Fibroblast of skin of left biceps (primary cell): ENCODE measurements at places on chromosomes 6 and 20.
A peak's percentile ranks its signal among the peaks of the same experiment; 100 is the strongest.

GRCh38 chr20:46991880-46992639 is 97.4 kb downstream of the EYA2 start:
- no peak for DNase-seq

GRCh38 chr6:84151669-84152068 is 75.8 kb downstream of the CEP162 start:
- no peak for DNase-seq

GRCh38 chr6:106963544-106963943 is 11.0 kb downstream of the CD24 start:
- DNase-seq = no peak

DNA sequence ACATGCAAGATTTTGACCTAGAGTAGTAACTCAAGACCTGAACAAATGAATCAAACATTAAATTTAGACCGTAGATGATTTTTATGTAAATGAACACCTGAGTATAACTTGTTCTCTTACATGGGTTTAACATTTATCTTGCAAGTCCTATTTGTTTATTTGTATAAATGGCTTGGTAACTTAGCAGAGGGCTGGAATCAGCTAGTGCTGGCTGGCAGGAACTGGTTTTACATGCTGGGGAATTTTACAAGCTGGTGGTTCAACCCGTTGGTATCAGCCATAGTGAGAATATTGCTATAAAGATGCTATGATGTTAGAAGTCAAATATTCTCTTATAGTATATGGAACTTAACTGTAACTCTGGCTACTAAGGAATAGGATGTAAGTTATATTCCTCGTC is 8.9 kb downstream of the SLC22A2 start:
- DNase-seq = no peak

- DNase-seq = no peak
These were observed 804 bp downstream of the ELOVL5 start for GRCh38 chr6:53347921-53348370.

DNA sequence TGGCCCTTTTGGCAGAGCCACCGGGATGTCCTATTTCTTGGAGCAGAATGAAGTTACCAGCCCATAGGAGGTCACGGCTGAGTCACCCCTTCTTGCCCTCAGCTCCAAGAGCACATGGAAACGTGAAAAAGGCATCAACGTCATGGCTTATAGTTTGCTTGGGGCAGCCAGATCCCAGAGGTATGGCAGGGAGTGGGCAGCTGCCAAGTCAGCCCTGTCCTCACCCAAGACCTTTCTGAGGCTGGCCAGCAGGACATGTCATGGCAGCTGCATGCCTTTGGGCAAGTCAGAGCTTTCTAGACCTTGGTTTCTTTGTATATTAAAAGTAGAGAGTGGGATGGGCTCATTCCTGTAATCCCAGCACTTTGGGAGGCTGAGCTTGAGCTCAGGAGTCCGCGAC is 8.2 kb upstream of the MDFI start:
- DNase-seq = no peak

GRCh38 chr20:36808317-36809257 is 35.0 kb upstream of the DSN1 start:
- DNase-seq = peak; percentile 6

- DNase-seq = no peak
These were observed 968 bp upstream of the MMP24 start for GRCh38 chr20:35225319-35226125.

- DNase-seq = no peak
These were observed 41.2 kb downstream of the SLC35D3 start for GRCh38 chr6:136963259-136963658.

DNA sequence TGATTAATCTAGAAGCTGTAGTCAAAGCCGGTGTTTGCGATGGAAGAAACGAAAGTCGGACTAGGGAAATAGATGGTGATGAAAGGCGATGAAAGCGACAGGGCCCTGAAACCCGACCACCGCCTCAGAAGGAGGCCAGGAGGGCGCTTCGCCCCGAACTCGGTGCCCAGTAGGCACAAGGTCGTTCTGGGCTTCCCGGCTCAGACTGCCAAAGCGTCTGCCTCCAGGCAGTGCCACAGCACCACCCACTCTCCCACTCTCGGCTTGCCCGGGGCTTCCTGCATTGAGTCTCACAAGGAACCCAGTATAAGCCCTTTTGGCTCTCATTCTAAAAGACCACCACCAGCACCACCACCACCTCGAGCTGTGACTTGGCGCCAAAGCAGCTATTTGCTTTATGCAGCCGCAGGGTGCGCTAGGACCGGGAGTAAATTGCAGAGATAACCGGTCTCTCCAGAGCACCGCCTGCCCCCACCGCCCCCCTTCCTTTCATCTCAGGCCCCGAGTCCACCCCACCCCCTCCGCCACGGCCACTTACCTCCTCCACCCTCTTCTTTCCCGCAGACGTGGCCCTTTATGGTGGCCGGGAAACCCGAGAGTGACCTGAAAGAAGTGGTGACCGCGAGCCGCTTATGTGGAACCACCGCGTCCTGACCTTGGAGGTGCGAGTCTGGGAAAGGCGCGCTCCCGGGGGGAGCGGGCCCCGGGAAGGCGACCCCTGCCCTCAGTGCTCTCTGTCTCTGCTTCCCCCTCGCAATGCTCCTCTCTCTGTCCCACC is 2.4 kb downstream of the TCF21 start:
- no peak for DNase-seq

DNA sequence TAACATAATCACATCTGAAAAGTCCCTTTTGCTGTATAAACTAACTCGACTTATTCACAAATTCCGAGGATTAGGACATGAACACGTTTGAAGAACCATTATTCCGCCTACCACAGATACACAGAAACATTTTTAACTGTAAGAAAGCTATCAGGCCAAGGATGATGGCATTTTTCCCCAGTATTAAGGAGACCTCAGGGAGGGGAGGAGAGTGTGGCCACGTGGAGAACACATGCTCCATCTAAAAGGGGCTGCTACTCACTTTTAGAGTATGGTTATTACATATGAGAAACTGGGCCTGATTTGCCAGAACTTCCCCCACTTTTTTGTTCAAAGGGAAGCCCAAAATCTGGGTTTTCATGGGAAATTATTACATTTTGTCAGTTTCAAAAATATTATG is 153.4 kb downstream of the EYA2 start:
- DNase-seq = no peak

DNA sequence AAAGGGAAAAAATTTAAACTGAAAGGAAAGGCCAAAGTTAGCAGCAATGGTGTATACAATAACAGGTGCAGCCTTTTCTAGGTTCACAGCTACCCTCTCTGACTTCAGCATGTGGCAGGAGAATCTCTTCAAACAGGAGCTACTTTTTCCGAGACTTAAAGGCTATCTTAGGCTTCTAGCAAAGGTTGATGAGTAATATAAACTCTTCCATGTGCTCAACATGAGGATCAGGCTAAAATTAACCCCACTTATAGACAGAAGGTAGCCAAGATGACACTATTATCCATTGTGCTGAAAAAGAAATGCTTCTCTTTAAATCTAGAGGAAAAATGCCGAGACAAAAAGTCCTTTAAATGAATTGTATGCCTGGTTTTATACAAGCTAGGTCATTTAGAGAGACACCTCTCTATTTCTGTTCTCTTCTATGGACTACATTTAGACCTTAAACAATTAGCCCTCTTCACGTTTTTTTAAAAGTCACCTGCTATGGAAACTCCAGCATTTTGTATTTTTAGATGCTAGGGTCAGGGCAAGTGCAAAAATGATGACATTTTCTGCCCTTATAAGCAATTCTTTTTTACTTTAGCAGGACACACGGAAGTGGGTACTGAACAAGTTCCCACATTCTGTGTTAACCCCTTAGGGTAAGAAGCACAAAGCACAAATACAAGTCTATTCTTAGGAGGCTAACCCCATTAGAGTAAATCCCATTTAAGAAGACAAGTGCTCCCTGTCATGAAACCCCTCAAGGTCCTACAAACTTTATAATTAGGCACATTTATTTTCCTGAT is 216.8 kb upstream of the CITED2 start:
- no peak for DNase-seq

GRCh38 chr6:2184700-2185455 is 60.5 kb downstream of the GMDS start:
- no peak for DNase-seq

- DNase-seq = no peak
These were observed 29.3 kb upstream of the IGF2R start for GRCh38 chr6:159939591-159940016.

DNA sequence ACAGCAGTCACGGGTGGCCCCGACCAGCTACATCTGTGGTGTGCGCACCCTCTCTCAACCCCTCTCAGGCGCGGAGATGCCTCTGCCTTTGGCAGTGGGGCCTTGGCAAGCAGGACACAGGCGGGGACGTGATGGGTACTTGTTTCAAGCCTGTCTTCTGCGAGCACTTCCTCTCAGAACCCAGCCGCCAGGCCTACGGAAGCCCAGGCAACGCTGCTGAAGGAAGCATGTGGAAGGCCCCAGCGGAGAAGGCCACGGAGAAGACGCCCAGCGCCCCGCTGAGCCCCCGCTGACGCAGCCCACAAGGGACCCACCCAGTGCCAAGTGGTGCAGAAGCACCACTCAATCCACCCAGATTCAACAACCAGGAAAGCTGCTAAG is 13.0 kb downstream of the SERPINB6 start:
- DNase-seq = no peak

DNA sequence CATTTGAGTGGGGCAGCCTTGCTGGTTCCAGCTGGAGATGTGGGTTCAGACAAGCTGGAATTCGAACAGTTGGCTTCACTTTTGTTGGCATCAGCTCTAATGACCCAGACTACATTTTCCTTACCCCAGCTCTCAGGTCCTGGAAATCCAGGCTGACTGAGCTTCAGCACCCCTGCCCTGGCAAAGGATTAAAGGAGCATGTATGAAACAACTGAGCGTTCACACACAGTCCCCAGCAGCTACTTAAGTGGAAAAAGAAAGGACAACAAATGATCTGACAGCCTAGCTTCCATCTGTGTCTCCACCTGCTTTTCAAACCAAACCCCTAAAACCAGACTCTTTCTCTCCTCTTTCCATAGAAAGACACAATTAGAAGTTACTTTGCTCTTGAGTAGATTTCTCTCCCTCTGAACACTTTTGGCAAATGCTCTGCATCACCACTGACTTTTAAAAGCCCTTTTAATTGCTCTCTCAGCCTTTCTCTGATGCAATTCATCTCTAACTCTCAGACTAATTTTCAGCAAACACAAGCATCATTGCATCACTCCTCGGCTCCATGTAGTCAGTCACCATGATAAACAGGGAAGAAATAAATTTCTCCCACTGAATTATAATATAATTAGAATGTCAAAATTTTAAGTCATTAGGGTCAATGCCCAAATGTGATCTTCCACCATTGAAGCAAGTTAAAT is 28.1 kb downstream of the ROS1 start:
- DNase-seq = peak; percentile 11

DNA sequence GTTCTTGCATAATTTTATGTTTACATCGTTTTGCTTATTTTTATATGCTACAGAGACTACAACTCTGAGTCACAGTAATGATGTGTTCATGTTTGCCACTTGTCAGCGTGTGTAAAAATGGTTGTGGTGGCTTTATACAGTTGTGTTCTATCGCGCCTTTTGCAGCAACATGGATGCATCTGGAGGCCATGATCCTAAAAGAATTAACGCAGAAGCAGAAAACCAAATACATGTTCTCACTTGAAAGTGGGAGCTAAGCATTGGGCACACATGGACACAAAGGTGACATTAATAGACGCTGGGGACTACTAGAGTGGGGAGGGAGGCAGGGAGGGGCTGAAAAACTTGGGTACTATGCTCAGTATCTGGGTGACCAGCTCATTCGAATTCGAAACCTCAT is 996 bp upstream of the SEC23B start:
- DNase-seq = no peak

- no peak for DNase-seq
These were observed 48.9 kb downstream of the ATXN1 start for GRCh38 chr6:16712255-16712930.

GRCh38 chr6:144957236-144957937 is 672.3 kb downstream of the UTRN start:
- DNase-seq = no peak

- DNase-seq = no peak
These were observed 63.9 kb upstream of the MCHR2 start for GRCh38 chr6:100057941-100058340.

DNA sequence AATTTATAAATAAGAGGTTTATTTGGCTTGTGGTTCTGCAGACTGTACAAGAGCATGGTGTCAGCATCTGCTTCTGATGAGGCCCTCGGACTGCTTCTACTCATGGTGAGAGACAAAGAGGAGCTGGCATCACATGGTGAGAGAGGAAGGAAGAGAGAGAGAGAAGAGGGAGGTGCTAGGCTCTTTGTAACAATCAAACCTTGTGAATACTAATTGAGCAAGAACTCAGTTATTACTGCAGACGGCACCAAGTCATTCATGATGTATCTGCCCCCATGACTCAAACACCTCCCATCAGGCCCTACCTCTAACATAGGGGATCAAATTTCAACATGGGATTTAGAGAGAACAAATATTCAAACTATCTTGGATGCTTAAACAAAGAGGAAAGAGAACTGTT is 6.3 kb upstream of the SIRPG start:
- DNase-seq = no peak

DNA sequence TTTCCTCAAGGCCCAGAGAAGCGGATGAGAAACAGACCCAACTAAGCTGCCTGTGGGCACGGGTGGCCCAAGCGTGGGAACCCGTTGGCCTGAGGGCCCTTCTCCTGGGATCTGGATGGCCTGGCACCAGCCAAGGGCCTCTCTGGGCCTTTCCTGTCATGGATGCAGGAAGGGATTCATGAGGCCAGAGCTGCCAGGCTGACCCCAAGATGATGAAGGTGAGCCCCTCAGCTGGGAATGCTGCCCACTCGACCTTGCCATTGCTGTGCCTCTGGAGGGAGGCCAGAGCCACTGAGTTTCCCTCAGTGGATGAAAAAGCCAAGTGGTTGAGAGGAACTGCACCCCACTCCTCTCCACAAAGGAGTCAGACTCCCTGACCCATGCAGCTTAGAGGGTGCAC is 171.2 kb downstream of the VEGFA start:
- no peak for DNase-seq

DNA sequence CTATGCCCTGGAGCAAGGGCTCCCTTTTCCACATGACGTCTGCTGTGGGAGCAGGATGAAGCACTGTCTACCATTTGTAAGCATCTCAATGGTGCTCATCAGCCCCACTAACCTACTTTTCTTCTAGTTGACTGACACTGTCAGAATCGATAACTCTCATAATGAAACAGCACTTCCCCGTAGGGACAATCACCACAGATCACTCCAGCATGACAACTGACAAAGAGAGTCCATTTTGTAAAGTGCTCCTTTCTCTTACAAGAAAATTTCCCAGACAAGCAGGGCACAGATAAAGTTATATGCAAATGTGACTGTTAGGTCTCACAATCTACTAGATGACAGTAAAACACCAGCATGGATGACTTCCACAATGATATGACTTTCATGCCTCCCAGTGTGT is 46.4 kb downstream of the HEBP2 start:
- no peak for DNase-seq
